ENCODE measurements at places on chromosomes 7 and 10.

- DNase-seq, result no peak
These were observed 709.9 kb upstream of the LRRTM3 start for GRCh38 chr10:66215920-66216319.

GRCh38 chr10:104447906-104448305, 94.3 kb downstream of the CFAP58 start:
- DNase-seq, result no peak

- no peak for DNase-seq
These were observed 329.7 kb downstream of the PRPF18 start for GRCh38 chr10:13916384-13916947.

- DNase-seq, result no peak
These were observed 147.3 kb upstream of the PCBD1 start for GRCh38 chr10:71035511-71036296.

- no peak for DNase-seq
These were observed 2.8 kb downstream of the RBM17 start for GRCh38 chr10:6091630-6092029.

DNA sequence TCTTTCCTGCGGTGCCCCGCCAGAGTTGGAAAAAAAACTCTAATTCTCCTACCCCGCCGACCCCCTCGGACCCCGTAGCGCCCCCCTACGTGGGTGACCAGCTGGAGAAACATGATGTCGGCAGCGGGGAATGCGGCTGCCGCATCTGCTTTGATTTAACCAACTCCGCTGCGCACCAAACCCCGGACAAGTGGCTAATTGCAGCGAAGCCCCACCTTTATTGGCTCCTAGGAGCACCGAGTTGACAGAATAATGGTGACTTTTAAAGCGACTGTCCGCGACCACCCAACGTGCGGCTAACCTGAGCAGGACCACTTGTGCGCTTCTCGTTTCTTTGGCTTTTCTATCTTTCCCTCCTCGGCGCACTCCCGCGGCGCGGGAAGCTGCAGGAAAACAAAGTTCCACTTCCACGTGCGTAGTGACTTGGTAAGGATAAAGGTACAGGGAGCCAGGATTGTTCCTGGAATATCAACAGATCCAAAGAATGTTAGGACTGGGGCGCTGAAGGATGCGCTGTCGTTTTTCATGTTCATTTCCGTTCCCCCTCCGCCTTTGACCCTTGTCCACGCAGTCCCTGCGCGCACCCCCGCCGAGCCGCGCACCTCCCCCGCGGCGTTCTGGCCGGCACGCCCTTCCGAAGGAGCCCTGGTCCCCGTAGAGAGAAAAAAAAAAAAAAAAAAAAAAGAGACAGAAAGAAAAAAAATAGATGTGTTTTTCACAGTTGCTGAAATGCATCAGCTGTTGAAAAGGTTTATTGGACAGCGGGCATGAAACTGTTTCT, 1.4 kb downstream of the WNT16 start:
- no peak for DNase-seq

DNA sequence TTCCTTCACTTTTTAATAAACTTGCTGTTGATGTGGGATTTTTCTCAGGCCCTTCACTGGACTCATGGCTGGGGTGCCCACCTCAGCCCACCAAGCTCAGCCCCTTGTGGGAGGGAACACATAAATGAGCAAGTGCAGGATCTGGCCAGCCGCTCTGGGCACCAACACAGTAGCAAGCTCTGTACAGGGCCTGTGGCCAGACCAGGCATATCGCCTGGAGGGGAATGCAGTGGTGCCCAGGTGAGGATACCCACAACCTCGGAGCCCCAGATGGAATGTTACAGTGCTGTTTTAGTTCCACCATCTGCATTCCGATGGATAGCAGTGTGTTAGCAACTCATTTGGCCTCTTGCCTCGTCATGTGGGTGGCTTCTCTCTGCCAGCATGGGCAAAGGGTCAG, 234.6 kb downstream of the PPP1R3A start:
- no peak for DNase-seq

- DNase-seq, result no peak
These were observed 153.7 kb downstream of the C7orf25 start for GRCh38 chr7:42758124-42758523.

GRCh38 chr7:22563621-22564241, 63.7 kb upstream of the STEAP1B start:
- no peak for DNase-seq

DNA sequence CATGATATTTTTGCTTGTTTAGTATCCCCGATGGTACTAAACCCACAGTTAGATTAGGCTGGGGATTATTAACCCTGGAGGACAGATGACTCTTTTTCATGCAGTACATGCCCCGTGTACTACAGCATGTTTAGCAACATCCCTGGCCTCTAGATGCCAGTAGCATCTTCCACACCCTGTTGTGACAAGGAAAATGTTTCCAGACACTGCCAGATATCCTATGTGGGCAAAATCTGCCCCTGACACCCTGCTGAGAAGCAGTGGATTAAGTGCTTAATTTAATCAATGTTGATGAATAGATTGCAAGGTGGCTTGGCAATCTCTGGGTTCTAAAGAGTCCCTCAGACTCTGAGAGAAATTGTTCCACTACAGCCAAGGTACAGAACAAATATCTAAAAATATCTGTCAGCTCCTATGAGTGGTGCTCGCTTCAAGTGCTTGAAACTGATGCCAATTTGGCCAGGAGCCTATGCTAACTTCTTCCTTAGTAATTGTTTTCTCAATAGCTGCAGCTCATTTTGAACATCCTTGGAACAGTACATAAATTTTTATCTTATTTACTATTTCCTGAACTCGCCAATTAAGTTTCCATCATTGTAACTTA, 247.0 kb downstream of the SORCS1 start:
- DNase-seq, result no peak

- no peak for DNase-seq
These were observed 487.9 kb upstream of the MKI67 start for GRCh38 chr10:128614016-128614605.

DNA sequence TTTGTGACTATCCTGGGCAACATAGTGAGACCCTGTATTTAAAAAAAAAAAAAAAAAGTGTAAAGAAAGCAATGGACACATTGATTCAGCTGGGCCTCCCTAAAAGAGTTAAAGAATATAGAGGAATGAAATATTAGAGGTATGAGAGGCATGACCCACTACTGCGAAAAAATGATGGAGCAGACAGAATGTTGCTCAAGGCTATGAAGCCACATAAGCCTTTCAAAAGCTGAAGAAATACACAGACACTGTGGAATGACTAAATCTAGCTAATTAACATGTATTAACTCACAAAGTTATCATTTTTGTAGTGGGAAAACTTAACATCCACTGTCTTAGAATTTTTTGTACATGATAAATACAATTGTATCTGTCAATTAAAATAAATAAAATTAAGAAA, 107.3 kb downstream of the HGF start:
- no peak for DNase-seq

- no peak for DNase-seq
These were observed 23.1 kb upstream of the PON2 start for GRCh38 chr7:95457947-95458346.

DNA sequence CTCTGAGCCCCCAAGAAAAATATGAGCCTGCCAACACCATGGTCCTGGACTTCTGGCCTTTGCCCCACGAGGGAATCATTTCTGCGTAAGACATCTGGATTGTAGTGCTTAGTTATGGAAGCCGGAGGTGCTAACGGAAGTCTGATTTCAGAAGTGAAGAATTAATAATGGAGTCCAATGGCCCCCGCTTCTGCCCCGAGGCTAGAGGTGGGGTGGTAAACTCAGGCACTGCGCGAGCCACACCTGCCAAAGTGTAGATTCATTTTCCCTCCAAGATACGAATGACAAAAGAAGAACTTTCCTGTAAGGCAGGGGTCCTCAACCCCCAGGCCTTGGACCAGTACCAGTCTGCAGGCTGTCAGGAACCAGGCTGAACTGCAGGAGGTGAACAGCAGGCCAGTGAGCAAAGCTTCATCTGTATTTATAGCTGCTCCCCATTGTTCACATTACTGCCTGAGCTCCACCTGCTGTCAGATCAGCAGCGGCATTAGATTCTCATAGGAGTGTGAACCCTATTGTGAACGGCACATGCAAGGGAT, 22.3 kb downstream of the CNPY1 start:
- no peak for DNase-seq

GRCh38 chr10:86712317-86712707, 44.0 kb downstream of the LDB3 start:
- no peak for DNase-seq

GRCh38 chr10:130647341-130647740, 511.1 kb downstream of the GLRX3 start:
- no peak for DNase-seq

- no peak for DNase-seq
These were observed 105.0 kb upstream of the DIP2C start for GRCh38 chr10:794382-794956.

DNA sequence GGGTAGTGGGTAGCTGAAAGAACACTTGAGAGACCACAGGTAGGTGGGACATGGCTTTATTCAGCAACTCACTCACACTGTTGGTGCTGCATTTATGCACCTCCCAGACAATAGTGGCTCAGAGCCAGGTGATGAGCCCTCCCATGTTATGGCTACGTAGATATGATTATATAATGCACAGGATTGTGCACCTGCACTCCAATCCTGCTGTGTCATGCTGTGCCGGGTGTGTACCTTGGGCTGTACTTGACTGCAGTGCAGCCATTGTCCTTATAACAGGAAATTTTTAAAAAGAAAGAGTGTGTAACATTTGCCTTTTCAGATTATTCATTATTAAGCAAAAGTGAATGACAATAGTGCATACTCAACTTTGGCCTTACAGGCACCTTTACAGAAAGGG, 366.1 kb upstream of the BMPER start:
- DNase-seq, result no peak

DNA sequence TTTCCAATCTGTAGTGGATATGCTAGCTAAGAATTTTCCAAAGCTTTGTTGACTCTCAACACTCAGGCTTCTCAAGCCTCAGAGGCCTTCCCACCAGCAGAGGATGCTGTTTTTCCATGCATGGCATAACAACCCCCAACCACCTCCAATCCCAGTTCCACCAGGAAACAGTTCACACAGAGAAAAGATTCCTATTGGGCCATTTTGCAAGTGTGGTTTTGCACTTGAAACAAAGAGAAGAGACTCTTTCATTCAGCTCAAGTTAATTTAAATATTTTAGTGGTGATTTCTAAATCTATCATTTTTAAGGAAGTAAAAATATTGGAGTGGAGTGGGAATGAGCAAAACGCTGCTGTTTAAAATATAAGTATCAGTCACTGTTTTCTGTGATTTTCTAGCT, 105.6 kb upstream of the COL1A2 start:
- DNase-seq, result peak; percentile 80

- no peak for DNase-seq
These were observed 18.5 kb upstream of the ACBD5 start for GRCh38 chr10:27258838-27259812.

GRCh38 chr10:120770496-120770895, 80.7 kb upstream of the WDR11 start:
- DNase-seq, result peak; percentile 17

GRCh38 chr10:43046288-43046991, 30.4 kb upstream of the RET start:
- no peak for DNase-seq

DNA sequence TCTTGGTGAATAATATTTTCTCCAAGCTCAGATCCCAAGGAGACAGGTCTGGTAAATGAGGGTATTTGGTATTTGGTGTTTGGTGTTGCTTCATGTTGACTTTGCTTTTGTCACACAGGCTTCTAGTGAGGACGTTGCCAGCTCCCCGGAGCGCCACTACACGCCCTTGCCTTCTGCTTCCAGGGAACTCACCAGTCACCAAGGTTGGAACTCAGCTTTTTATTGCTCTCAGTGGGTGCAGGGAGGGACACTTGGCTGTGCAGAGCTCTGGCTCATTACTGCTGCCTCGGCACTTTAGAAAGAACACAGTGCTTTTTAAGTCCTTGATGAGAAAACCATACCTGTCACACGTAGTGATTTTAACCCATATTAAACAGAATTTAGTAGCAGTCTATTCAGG, 892.9 kb downstream of the LRMDA start:
- DNase-seq, result no peak

DNA sequence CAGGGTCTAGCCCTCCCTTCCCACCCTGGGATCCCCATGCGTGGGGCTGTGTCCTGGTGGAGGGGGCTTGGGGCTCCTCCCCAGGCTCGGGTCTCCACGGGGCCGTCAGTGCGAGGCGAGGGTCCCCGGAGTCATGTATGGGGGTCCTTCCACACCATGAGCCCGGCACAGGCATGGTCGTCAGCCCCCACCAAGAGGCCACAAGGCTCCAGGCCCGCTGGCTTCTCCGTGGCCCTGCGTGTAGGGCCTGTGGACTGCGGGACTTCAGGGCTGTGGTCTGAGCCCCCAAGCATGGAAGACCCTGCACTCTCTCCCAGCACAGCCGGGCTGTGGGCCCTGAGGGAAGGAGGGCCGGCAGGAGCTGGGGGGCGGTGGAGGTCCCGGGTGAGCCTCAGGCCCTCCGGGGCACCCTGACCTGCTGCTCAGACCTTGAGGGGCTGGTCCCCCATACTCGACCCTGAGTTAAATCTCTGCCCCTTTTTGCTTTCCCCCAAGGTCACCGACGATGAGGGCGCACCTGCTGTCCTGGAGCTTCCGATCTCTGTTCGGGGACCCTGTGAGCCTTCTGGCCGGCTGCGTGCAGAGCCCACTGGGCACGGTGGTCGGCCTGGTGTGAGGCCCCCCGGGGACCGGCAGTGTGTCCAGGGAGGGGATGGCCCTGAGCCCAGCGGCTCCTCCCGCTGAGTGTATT, 19.7 kb downstream of the PWWP2B start:
- DNase-seq, result no peak

DNA sequence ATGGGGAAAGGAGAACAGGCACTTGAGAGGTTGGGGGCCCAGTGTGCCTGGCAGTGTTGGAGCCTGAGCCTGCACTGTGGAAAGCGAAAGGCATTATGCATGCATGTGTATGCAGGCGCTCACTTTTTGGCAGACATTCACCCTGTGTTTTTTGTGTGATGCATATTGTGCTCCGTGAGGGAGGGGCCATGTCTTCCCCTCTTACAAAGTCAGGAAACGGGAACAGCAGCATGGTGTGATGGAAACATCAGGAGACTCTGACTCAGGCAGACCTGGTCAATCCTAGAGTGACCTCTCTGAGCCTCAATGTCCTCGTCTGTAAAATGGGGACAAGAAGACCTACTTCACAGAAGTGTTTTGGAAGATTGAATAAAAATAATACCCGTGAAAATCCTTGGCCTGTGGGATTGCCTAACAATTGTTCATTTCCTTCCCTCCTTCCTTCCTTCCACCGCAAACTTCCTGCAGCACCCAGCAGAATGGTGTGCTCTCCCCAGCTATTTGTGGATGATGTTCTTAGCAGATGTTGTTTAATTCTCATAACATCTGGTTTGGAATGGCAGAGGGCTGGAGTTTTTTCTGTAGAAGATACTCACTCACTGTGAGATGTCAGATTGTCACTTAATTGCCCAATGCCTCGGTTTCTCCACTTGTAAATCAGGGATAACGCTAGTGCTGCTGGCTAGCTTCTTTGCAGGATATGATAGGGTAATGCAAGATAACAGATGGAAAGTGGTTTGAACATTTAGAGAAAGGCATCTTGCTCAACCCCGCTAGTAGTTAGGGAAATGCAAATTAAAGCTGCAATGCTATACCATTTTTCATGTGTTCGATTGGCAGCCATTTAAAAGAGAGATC, 39.8 kb downstream of the CDH23 start:
- peak; percentile 42 for DNase-seq

Measured in hindlimb muscle (tissue), 1 donor.